ENCODE measurements at places on chromosomes 2 and 18.

GRCh38 chr2:133312038-133312729 is 256.1 kb downstream of the NCKAP5 start:
- no peak for DNase-seq

- no peak for DNase-seq
Observed at GRCh38 chr2:182240862-182241371, 185.9 kb downstream of the PDE1A start.

GRCh38 chr2:62870966-62871365 is 165.5 kb downstream of the EHBP1 start:
- DNase-seq = no peak

DNA sequence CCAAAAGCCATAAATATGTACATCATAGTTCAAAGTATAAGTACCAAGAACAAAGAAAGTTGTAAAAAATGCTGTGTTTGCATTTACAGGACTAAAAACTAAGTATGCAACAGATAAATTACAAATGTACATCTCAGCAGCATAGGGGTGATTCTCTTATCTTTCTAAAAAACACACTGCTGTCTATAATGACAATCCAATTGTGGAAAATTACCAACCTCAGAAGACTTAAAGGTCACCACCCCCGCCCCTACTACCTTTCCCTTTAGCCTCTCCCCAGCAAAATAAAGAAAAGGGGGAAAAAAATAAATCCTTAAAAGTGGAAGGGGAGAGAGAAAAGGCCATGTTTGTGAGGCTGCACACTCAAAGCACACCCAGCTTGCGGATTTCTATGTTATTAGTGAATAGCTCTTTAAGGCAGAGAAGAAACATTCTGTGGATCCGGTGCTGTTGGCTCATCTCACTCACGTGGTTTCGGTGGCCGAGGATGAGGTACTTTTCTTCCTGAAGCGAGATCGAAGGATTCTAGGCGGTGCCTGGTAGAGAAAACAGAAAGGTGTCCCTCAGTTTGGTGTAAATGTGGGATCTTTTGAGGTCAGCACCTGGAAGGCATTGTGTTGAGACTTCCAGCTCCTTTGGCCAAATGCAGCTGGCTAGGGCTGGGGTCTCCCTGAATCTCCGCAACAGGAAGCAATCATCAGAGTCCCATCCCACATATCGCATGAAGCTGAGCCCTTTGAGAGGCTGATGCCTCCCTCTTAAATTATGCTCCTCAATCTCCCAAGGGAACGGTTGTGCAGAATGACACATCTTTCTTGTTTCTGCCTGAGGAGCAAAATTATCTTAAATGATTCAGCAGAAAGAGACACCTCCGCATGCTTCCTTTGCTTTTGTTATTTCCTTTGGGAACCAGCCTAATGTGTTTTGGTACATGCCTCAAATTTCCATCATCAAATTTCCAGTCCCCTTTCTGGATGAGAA is 17.6 kb downstream of the MRPL35 start:
- no peak for DNase-seq

DNA sequence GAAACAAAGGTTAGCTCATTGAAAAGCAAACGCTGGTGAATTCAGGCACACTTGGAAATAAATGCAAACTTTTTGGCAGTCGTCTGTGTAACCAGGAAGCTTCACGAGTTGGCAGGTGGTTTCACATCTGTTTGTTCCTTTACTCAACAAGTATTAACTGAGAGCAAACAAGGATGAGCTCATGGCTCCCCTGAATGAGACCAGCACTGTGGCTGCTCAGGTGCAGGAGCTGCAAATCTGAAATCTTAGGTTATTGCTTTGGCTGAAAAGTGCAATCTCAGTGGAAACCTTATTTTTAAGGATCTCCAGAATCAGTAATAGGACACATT is 46.3 kb downstream of the SH3RF3 start:
- no peak for DNase-seq

GRCh38 chr2:157364257-157364974 is 38.8 kb upstream of the ERMN start:
- no peak for DNase-seq

- no peak for DNase-seq
Observed at GRCh38 chr18:10365021-10365500, 89.4 kb upstream of the APCDD1 start.

- DNase-seq = no peak
Observed at GRCh38 chr2:222362336-222362735, 62.0 kb upstream of the SGPP2 start.

GRCh38 chr2:49794396-49794795 is 640.1 kb upstream of the FSHR start:
- no peak for DNase-seq

GRCh38 chr2:215777465-215778044 is 235.8 kb downstream of the MREG start:
- DNase-seq = no peak

DNA sequence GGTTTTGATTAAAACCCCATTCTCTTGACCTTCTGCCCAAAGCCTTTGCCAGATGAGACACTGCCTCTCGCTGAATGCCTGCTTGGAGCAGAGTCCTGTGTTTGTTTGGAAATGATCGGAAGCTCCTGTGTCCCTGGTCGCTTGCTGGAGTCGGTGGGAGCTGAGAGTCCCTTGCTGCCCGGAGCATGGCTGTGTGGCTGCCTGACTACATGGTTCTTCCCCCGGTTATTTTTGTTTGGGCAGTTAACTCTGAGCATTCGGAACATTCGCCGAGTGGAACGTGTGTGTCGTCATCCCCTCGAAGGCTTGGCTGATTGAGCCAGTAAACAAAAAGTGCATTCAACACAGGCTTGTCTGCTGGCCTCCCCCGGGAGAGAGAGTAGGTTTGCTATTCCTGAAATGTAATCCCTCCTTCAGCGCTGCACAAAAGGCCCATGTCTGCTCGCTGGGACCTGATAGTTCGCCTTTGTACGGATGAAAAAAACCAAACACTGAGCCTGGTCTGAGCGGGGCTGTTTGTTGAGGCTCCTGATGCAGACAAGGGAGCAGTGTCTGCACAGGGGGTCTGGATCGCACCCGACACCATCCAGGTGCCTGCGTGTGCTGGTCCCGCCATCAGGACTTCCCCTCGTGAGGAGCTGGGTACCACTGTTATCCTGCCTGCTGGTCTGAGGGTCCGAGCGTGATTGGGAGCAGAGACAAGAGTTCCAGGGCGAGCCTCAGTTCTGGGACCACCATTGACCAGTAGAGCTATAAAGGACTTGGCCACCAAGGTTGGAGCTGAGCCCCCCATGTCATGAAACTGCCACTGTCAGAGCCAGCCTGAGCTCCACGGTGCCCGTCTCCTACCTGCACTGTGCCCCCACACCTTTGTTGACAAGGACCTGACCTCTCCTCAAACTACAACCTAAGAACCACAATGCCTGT is 83.8 kb downstream of the AGAP1 start:
- DNase-seq = no peak
